Psoas muscle (tissue), 8 donors: ENCODE measurements at places on chromosomes 12 and 14. TPM values are rescaled to one million over a fixed set of nuclear protein-coding genes. Genes with fewer than 3 reads are reported as not detected.

DNA sequence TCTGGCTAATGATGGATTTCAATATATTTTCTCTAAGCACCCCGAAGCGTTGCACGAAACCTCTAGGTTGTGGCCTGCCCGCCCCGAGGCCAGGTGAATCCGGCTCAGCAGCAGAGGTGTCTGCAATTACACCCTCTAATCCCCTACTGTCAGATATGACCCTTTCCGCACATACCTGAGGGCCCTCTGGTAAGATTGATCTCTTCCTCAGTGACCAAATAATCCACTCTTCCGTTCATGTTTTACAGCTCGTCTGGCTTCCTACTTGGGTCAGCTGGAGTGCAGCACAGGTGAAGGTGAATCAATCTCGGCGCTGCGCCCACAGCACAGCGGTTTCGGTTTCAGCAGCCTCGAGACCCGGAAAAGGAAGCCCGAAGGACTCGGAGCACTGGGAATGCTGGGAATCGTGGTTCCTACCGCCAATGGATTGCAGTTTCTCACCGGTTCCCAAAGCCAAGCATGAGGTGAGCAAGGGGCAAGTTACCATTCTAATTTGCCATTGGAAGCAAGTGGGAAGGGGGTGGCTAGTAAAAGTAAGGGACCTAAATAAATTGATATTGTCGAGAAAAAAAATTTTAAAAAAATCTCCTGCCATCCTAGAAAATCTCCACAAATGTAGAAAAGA is at the start of gene SYNJ2BP:
Gene SYNJ2BP, minus strand, starts transcription at position 366 of the 625 bp plus-strand sequence. Its CDS starts 127 bp downstream, at position 239.
- no peaks in the 10 kb centered on the region for H3K27me3 ChIP-seq
- H3K36me3 ChIP-seq: no peaks in the 10 kb centered on the region
- peak; percentile 73 for DNase-seq
- peaks cover 3% of the 10 kb centered on the region for H3K4me1 ChIP-seq

DNA sequence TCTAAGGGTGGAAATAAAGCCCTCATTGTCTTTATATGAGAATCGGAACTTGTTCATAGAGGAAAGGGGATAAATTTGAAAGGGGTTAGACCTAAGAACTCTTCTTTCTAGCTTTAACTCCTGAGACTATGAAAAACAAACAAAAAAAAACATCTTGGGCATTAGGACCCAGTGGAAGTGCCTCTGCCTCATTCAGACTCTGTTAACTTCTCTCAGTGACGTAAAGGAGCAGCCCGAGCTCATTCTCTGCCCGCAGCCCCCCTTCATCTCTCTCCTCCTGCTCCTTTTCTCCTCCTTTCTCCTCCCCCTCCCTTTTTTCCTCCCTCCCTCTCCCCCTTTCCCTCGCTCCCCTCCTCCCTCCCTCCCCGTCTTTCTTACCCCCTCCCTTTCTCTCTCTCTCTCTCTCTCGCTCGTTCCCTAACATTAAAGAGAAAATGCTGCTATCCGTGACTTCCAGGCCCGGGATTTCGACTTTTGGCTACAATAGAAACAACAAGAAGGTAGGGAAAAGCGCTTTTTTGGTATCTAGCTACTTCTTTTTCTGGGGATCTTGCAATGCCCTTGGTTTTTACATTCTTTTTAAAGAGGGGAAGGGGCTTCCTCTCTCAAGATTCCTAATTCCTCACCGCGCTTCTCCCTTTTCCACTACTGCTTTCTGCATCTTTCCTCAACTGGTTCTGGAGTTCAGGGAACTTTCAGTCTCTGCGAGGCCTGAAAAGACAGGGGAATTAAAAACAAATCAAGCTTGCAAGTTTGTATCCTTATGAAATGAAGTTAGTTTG is at the start of gene RBMS2:
Gene RBMS2, plus strand, starts transcription at position 231 of the 782 bp plus-strand sequence. Its CDS starts 204 bp downstream, at position 435.
- H3K4me1 ChIP-seq: no peaks in the 10 kb centered on the region
- peak; percentile 73 for DNase-seq
- H3K4me3 ChIP-seq: peak within 1 kb of the TSS; percentile 71
- no peaks in the 10 kb centered on the region for H3K36me3 ChIP-seq
- no peaks in the 10 kb centered on the region for H3K27me3 ChIP-seq

DNA sequence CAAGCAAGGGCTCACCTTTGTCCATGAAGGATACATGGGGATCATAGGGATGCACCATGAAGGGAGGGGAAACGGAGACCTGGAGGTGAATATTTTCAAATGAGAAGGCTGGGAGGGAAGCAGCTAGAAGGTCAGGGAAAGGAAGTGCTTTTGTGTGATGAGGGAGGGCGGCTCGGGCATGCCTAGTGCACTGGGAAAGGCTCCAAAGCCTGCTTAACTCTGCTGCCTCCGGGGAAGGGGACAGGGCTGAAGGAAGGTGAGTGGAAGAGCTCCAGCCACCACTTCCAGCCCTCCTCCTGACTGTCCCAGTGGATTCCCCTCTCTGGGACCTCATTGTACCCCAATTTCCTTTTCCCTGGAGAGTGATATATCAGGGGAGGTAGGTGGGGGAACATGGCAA is 149.4 kb upstream of the PRMT8 start:
- DNase-seq: no peak
- no peaks in the 10 kb centered on the region for H3K36me3 ChIP-seq
- no peak overlapping the region for H3K27ac ChIP-seq
- H3K27me3 ChIP-seq: peaks cover 7% of the 10 kb centered on the region

DNA sequence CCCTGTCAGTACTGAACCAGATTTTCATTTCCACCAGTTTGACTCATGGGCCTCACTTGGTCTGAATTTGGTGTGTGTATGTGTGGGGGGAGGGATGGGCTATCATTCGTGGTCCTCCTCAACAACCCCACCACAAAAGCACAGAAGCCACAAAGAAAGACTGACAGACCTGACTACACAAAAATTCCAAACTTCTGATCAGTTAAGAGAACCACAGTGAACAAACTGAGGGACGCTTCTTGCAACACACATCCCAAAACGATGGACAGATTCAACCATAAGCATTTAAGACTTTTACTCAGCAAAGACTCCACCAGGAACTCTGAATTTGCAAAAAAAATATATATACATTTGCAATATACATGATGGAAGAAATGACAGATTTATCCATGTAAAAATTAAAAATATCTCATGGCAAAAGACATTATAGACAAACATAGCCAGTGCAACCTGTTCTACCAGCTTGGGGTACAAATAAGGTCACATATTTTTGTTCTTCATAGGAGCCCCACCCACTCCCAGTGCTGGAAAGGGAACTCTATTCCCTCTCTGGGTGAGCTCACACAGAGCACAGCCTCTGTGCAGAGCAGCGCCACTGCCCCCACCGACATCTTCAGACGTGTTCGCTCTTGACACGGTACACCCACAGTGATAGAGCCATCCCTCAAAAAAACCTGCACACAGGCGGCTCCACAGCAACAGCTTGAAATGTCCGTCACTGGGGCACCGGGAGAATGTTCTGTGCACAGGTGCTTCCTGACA is 49.7 kb downstream of the JAG2 start:
- H3K27ac ChIP-seq: no peak overlapping the region
- H3K4me3 ChIP-seq: no peak overlapping the region

The PPP1R36 gene
- not detected for total RNA-seq

The RPS6KL1 gene
- total RNA-seq: 23.0 TPM

The IFT43 gene
- total RNA-seq: 10.4 TPM

The PRPH gene
- not detected for total RNA-seq
